ENCODE measurements at places on chromosomes 1 and 21.

DNA sequence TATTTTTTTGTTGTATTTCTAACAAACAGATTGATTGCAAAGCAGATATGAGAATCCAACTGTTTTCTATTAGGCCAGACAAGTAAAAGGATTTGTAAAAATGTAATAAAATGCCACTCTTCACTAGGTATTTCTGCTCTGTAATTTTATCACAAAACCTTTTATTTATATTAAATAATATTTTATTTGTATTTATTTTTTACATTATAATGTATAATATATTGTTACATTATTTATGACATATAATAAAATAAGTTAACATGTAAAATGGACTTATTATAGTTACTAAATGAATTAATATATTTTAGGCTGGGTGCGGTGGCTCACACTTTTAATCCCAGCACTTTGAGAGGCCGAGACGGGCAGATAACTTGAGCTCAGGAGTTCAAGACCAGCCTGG is 12.7 kb upstream of the TNNI1 start:
- DNase-seq, result no peak

DNA sequence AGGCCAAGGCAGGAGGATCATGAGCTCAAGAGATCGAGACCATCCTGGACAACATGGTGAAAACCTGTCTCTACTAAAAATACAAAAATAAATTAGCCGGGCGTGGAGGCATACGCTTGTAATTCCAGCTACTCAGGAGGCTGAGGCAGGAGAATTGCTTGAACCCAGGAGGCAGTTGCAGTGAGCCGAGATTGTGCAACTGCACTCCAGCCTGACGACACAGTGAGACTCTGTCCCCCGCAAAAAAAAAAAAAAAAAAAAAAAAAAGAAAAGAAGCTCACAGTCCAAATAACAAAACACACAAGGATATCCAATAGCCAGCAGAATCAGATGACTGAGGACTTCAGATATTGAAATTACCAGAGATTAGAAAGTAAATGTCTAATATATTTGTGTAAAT is 11.8 kb downstream of the AHCTF1 start:
- no peak for DNase-seq

DNA sequence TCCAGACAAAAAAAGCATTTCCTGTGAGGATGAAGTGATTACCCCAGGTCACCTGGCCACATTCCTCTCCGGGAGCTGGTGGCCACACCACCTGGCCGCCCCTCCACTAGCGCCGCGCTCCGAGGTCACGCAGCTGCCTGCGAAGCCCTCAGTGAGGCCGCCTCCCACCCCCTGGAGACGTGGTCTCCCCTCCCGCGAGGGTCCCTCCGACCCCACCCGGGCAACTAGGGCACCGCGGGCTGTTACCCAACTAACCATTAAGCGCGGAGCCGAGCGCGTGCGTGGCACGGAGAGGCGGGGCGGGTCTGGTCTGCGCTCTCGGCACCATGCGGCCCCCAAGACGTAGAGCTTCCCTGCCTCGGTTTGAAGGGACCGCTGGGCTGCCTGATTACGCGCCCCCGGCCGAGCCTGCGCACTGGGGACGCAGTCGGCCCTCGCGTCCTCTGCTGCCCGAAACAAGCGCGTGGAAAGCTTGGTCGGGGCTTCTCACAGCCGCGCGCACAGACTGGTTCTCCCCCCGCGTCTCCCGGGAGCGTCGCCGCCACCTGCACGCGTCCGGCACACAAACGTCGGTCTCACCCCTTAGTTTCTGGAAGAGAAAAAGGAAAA is 106.5 kb downstream of the SLC16A1 start:
- no peak for DNase-seq

- DNase-seq, result no peak
Observed at GRCh38 chr1:25971811-25972180, 26.1 kb downstream of the PAFAH2 start.

GRCh38 chr1:231693361-231694074 is 66.9 kb downstream of the DISC1 start:
- no peak for DNase-seq

DNA sequence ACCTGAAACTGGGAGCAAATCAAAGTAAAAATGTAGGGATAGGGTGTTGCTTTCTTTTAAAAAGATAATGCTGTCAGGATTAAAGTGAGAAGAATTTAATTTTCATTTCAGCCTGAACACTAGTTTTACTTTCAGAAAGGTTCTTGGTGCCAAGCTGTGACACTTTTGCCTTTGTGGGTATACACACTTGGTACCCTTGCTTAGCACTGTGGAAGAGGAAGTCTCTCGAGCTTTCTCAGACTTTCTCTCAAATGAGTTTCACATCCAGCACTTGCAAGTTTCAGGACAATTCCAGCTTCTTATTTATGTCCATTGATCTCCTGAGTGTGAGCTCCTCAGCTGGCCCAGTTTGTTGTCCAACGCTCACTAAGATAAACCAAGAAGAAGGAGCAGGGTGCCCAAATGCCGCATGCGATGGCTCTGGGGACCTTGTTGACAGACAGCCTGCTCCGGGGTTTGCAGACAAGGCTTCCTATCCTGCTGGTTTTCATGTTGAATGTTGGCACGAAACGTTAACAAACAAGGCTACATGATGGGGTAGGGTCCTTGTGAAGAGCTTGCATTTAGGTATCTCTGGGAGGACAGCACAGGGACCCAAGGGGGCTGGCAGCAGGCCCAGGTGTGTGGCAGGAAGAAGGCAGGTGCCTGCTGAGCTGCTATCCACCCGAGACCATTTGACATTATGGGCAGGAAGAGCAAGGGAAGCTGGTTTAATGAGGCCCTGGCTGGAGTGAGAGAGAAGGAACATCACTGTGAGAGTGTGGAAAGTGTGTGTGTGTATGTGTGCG is 79.7 kb downstream of the POFUT2 start:
- no peak for DNase-seq

GRCh38 chr1:91826649-91827048 is 59.3 kb downstream of the TGFBR3 start:
- no peak for DNase-seq

DNA sequence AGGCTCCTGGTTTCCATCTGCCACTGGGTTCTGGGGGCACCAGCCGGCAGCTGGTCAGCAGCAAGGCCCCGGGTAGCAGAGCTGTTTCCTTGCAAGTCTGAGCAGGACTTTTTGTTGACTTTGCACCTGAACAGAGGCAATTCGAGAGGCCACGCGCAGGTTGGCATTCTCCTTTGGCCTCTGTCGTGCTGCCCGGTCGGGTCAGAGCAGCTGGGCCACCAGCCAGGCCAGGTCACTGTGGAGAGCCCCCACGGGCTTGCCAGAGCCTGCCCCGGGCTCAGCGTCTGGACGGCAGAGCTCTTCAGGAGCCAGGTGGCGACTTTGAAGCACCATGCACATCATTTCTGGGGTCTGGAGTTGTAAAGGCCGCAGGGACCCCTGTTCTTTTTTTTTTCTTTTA is 28.4 kb upstream of the TMEM52 start:
- DNase-seq, result no peak

DNA sequence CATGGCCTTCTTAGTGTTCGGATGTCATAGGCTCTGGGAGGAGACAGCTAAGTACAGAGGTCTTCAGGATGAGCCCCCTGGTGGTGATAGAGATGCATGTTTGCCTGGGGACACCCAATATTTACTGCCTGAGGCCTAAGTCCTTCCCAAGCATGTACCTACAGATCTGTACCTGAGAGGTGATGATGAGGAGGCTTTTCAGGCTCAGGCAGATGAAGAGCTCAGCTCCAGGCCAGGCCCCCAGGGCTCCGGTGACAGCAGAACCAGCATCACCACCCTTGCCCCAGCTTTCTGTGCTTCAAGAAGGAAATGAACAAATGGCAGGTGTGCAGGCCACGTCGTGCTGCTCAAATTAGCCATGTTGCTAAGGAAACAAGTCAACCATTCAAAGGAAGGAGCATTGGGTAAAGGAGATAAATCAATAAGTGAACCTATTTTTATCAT is 21.1 kb downstream of the CACNA1E start:
- no peak for DNase-seq

DNA sequence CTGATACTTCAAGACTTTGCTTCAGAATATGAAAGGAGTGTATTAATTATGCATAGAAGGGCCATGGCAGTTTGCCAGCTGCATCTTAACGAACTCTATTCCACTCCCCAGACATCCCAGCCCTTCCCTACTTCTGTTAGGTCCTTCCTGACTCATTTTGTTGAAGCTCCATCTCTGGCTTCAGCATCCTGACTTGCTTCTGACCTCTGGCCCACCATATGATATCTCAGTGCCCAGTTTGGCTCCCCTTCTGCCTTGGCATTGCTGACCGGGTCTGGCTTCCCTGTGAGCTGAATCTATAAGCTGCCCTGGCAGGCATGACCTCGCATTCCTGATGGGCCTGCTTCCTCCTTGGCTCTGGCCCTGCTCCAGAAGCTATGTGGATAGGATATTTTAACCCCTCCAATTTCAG is 27.6 kb upstream of the ARHGAP29 start:
- no peak for DNase-seq

- no peak for DNase-seq
Observed at GRCh38 chr1:4602462-4603294, 51.7 kb upstream of the AJAP1 start.

DNA sequence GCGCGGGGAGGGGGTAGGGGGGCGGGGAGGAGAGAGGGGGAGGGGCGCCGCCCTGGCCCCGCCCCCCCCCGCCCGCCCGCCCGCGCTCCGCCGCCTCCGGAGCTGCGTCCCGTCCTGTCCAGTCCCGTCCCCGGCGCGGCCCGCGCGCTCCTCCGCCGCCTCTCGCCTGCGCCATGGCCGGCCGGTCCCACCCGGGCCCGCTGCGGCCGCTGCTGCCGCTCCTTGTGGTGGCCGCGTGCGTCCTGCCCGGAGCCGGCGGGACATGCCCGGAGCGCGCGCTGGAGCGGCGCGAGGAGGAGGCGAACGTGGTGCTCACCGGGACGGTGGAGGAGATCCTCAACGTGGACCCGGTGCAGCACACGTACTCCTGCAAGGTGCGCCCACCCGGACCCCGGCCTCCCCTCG is at the start of gene AGRN:
AGRN (plus strand) TSS at position 121 of the 405 bp plus-strand sequence; CDS start at position 174, 53 bp downstream.
- DNase-seq, result no peak

DNA sequence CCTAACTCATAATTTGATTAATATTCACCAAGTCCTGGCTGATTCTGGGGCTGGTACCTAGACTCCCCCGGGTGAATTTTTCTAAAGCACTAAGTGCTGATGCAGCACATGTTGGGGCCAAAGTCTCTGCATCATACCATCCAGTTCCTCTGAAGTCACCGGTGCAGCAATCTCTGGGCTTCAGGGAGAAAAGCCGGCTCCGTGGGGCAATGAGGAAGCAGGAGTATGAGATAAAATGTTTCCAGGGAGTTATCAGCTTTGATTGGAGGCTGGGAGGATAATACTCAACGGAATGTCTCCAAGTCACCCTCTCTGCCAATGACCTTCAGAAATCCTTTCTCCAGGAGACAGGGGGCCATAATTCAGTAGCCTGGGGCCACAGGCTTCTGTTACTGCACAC is 1.2 kb downstream of the FCAMR start:
- no peak for DNase-seq

GRCh38 chr1:196573226-196573625 is 35.0 kb downstream of the KCNT2 start:
- no peak for DNase-seq

GRCh38 chr1:226974544-226975258 is 34.6 kb downstream of the COQ8A start:
- no peak for DNase-seq

- no peak for DNase-seq
Observed at GRCh38 chr1:220507085-220507484, 20.9 kb upstream of the MARK1 start.

DNA sequence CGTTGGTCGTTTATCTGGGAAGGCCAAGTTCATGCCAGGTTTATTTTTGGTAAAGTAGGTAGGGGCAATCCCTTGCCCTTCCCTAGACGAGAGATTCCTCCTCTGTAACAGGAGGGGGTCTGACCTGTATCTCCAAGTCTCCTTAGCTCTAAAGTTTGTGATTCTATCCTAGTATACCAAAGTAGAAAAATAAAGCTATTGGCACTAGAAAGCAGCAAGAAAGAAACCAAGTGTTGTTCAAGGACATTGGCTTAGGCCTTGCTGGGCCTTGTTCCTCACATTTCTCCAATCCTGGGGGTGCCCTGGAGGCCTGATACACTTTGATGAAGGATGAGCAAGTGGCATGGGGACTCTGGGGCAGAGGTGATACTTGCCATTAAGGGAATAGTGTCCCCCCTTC is 814 bp downstream of the MTARC2 start:
- no peak for DNase-seq

- no peak for DNase-seq
Observed at GRCh38 chr1:16015960-16016901, 1.6 kb downstream of the HSPB7 start.

DNA sequence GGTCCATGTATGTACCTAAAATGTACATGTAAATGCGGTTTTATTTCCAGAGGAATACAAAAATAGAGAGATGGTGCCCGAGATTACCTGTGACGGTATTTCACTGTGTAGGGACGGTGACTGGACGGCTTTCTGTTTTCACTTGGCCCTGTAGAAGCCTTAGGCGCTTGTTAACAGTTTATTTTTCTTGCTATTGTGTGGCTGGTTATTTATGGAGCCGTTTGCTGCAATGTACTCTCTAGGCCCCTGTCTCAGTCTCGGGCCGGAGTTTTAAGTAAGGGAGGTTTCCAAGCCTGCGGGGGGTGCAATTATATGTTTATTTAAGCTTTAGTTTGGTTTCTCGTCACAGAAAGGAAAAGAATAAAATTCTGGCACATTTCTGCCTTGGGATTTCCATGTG is 413 bp downstream of the EFCAB7 start:
- DNase-seq, result no peak

DNA sequence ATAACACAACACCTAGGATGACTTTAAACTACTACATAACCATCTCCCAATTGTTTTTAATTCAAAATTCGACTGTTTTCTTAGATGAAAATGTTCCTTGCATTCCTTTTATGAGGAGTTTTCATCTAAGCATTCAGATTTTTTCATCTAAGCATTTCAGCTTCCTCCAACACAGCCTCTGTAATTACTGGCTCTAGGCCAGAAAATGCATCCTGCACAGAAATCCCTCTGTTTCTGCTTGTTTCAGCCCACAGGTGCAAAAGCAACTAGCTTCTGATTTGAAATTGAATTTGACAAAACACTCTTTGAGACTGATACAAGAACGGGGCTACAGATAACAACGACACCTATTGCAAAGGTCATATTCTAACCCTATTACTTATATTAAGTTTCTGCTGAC is 90.4 kb downstream of the RGS21 start:
- DNase-seq, result no peak

DNA sequence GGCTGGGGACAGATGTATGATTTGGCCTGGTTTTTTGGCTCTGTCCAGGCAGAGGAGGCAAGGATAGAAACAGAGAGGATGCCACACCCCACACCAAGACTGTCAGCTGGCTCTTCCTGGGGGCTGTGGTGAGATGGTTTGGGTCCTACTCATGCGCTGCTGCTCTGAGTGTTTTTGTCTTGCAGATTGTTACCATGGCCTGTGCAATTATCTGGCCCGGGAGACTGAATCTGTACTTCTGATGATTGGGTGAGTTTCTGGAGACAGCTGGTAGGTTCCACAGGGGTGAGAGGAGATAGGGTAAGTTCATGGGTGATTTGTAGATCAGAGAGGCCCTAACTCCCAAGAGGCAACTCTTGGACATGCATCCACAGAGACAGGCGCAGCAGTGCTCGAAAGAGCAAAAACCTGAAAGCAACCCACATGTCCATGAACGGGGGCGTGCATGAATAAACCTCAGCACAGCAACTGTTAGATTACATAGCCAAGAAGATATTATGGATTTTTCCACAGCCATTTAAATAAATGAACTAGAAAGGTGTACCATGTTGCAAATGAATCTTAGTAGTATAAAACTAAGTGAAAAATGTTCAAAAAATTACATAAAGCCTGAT is 17.8 kb downstream of the AADACL4 start:
- DNase-seq, result no peak

All from T follicular helper cell (primary cell).